ENCODE measurements at places on chromosomes 3 and 15.

- DNase-seq = no peak
These were observed 41.0 kb downstream of the ITGB5 start for GRCh38 chr3:124846189-124846588.

- DNase-seq = no peak
These were observed 728.9 kb upstream of the DPPA4 start for GRCh38 chr3:110066206-110066605.

DNA sequence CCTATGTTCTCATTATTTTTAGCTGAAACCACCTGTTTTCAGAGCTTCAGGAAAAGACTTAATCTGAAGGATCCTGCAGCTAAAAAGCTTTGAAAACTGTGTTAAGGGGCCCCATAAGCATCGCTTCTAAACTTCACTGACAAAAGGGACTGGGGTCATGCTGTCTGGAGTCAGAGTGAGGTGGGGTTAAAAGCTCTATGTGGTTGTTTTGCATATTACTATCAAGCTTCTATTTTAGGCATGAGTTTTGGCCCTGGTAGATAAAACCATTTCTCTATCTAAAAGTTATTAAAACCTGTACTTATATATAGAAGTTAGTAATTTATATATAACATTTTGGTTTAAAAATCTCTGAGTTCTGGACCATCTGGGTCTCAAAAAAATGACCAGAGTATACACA, 45.5 kb downstream of the GPR160 start:
- DNase-seq = no peak

GRCh38 chr15:57550640-57551039, 41.1 kb upstream of the MYZAP start:
- DNase-seq = no peak

DNA sequence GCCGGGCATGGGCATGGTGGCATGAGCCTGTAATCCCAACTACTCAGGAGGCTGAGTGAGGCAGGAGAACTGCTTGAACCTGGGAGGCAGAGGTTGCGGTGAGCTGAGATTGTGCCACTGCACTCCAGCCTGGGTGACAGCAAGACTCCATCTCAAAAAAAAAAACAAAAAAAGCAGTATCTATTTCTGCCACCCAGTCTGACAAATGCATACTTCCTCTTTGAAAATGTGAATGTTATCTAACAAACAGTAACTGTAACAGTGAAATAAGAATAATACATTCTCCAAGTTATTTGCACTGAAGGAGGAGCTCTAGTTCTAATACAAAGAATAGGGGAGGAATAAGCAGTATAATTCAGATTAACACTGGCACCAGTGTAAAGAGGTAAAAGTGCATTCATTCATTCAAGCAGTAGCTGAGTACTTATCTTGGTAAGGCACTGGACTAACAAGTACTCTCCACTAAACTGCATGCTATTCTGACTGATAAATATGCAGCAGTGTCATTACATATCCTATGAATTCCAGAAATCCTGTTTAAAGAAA, 12.9 kb downstream of the VPS13C start:
- no peak for DNase-seq

GRCh38 chr3:133574260-133574881, 885 bp downstream of the CDV3 start:
- DNase-seq = peak; percentile 76

GRCh38 chr3:185764163-185764979, 60.5 kb downstream of the IGF2BP2 start:
- DNase-seq = no peak

- no peak for DNase-seq
These were observed 126.4 kb downstream of the OXSM start for GRCh38 chr3:25916321-25916720.

DNA sequence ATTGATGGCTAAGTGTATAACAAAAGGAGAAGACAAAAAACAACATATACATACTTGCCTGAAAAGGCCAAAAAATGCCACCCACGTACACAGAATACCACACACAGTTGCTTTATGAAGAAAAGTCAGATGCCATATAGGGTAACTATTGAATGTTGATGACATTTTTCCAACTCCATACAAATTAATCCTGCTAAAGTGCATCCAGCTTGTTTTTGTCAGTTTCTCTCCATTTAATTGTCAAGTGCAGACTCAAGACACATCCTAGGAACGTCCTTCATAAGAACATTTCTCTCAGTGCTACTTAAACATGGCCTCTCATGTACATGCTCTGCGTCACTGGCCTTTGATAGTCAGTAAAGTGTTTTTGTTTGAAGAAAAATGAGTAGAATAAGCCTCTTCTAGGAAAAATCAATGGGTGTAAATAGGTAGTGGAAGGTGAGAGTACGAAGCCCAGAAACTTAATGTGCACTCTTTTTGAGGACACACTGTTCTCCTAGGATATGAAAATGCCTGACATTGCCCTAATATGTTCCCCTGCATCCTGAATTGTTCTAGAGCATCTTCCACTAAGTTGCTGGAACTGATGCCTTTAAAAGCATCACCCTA, 267.4 kb upstream of the ATP11B start:
- DNase-seq = no peak

- DNase-seq = no peak
These were observed 90.2 kb upstream of the KLF13 start for GRCh38 chr15:31236184-31237042.

All from endothelial cell (in vitro differentiated cells).